Stimulated activated CD4-positive, alpha-beta T cell treated with anti-CD3 and anti-CD28 coated beads, Interleukin-4, amount 100 ng/mL, for 24 hours (primary cell): ENCODE measurements at places on chromosomes 6 and 20.

- DNase-seq, result no peak
These were observed 7.1 kb upstream of the GFRAL start for GRCh38 chr6:55319961-55320695.

DNA sequence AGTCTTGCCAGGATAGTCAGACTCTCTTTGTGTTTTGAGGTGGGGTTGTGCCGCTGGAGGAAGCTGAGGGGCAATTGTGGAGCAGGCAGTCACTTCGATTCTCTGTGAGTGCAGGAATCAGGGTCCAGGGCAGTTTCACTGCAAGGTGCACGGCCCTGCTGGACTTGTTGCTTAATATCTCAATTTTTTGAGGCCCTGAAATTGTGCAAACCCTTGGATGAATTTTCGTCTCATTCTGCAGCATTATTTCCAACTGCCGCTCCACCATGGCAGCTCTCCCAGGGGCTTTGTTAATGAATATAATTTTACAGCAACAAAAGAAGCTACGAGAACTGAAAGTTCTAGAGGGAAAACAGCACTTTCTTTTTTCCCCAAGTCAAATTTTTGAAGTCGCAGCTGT, 531.9 kb downstream of the QKI start:
- DNase-seq, result no peak

- DNase-seq, result no peak
These were observed 156.2 kb downstream of the BTBD9 start for GRCh38 chr6:38483526-38483925.

DNA sequence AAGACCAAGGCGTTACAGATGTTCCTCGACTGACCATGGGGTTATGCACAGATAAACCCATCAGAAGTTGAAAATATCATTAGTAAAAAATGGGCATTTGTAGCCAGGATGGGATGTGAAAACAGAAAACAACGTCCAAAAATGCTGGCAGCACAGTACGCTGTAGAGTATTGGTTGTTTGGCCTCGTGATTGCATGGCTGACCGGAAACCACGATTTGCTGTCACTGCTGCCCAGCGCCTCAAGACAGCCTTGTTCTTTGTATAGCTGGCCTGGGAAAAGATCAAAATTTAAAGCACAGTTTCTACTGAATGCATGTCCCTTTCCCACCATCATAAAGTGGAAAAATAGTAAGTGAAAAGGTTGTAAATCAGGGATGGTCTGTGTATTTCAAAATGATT, 41.9 kb downstream of the MTHFD1L start:
- DNase-seq, result no peak

DNA sequence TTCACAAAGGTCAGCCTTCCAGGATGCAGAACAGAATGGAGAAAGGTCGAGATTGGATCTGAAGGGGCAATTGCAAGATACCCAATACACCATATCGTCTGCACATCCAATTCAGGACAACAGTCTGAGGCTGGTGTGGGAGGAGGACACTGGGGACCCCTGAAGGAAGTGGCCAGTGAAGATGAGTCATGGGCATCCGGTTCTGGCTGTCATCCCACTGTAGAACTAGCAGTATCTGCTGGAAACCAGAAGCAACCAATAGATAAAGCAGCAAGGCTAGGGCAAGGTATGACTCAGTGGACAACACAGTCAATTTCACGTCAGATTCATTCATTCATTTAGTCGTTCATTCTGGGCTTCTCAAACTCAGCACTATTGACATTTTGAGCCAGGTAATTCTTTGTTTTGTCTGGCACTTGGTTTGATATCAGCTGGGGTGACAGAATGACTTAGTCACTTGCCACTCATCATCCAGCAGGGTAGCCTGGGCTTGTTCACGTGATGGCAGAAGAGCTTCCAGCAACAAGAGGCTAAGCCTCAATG, 30.3 kb upstream of the SHLD1 start:
- no peak for DNase-seq

DNA sequence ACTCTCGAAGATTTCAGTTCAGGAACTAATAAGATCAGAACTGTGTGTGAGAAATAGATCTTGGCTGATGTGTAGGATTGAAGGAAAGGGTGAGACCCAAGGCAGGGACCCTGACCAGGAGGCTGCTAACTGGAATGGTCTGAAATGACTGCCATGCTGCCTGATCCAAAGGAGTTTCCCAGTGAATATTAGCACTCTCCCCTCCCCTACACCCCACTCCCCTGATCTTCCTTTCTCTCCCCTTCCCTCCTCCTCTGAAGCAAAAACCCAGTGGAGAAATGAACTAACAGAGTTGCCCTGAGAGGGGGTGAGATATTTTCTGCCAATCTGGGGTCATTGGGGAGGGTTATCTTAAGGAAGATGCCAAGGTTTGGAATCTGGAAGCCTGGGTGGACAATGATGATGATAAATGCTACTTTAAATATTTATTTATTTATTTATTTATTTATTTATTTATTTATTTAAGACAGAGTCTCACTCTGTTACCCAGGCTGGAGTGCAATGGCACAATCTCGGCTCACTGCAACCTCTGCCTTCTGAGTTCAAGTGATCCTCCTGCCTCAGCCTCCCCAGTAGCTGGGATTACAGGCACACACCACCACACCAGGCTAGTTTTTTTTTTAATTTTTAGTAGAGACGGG, 371.0 kb upstream of the CHD6 start:
- DNase-seq, result no peak

DNA sequence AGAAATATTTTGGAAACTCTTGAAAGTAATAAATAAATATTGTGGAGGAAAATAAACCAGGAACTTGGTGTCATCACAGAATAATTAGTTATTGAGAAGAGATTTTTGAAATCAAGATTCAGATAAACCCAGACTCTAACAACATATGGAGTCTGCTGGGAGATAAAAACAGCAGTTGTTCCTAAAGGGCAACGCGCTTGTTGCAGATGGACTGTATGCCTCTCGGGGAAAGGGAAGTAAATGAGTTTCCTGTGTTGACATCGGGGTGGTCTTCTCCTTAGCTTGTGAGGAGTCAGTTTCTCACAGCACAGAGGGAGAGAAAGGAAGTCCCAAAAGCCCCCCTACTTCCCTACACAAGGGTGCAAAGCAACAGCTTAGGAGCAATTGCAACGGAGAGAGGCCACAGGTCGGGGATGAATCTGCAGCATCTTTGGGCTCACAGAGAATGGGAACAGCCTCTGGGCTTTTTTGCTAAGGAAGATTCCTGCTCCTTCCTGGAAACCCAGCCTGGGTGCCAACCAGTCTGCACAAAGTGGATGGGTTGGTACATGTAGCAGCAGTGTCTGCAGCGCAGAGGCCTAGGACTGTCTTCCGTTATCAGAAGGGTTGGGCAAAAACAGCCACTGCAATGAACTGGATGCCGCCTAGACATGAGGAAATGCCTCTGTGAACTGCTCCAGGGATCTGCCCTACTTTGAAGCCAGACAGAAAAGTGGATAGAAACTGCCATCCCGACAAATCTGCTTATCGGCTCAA, 603.0 kb upstream of the NRSN1 start:
- no peak for DNase-seq

DNA sequence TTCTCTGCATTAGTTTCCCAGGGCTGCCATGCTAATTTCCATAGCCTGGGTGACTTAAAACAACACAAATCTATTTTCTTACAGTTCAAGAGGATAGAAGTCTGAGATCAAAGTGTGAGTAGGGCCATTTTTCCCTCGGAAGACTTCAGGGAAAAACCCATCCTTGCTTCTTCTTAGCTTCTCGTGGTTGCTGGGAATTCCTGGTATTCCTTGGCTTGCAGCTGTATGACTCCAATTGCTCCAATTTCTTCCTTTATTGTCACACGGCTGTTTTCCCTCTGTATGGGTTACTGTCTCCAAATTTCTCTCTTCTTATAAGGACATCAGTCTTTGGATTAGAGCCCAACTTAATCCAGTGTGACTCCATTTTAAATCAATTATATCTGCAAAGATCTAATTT, 128.4 kb upstream of the JAG1 start:
- no peak for DNase-seq

- DNase-seq, result peak; percentile 89
These were observed 128.3 kb downstream of the MAP3K7 start for GRCh38 chr6:90458353-90459224.

GRCh38 chr20:19143890-19144289, 68.6 kb upstream of the SLC24A3 start:
- DNase-seq, result no peak

DNA sequence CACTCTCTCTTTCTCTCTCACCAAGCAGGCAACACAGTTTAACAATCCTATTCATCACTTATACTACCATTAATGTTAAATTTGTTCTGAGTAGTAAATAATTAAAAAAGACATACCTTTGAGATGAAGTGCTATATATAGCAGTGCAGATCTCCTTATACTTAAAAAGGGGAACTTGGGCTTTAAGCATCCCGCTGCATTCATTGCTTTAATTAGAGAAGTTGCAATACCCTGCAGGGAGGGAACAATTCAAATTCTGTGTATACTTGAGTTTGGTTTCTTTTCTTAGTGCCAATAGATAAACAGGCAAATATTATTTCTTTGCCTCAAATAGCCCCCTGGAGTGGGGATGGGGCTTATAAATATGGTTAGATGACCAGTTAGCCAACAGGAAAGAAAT, 10.8 kb upstream of the ZBTB24 start:
- no peak for DNase-seq

DNA sequence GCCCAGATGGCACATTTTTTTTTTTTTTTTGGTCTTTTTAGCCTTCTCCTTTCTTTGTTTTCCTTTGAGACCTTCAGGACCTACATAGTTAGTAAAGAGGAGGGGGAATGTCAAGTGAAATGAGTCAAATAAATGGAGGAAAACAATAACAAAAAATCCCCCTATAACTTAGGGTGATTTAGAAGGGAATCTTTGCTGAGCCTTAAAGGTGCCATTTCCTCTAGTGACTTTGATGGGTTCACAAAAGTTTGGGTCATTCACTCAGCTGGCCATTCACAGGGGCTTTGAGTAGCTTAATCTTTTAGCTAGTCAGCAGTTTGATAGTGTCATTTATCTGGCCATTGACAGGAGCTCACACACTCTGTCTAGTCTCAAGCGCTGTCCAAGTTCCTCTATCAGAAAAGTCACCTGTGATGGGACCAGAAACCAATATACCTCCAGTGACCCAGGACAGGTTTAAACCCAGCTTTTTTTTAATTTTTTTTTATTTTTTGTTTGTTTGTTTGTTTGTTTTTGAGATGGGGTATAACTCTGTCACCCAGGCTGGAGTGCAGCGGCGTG, 275.1 kb upstream of the PRDM1 start:
- no peak for DNase-seq

DNA sequence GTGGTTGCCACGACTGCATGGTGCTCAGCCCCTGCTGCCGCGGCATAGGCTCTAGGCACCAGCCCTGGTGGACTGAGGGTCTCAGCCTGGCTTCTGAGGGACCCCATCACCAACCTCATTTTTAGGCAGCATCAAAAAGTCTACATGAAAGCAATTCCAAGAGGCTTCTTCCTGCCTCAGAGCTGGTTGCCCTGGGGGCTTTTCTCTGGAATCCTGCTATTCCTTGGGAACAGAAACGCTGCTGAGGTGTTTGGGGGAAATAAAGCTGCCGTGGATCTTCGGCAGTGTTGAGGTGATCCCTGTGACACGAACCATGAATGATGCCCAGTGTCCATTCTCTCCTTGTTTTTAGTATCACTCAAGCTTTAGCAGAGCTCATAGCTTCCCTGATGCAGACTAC, 148.4 kb upstream of the LRFN2 start:
- no peak for DNase-seq

DNA sequence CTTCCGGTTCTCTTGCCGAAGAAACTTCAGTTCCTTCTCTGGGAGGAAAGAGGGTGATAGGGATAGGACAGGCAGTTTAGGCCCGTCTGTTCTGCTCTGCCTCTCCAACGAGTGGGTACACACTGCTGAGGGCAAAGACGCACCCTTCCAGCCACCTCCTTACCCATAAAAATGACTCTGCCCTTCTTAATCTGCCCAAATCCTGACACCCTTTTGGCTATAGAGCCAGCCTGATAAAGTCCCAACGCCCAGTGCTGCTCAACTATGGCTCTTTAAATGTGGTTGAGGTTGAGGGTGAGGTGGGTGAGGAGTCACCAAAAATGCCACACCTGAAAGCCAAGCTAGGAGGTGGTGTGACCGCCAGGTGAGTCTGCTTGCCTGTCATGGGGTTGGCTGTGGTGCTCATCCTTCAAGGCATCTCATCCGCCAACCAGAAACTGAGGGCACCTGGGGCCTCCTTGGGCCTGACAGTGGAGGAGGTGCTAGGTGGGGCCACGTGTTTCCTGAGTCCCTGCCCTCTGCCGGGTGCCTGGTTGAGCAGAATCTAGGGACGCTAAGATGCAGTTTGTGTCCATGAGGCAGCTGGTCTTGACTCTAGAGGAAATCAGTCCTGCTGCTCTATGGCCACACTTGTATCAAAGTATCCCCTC, 16.3 kb downstream of the CCDC167 start:
- DNase-seq, result no peak

GRCh38 chr6:3500262-3501014, 43.6 kb upstream of the SLC22A23 start:
- DNase-seq, result no peak

GRCh38 chr6:48086187-48086586, 24.8 kb downstream of the PTCHD4 start:
- DNase-seq, result no peak

GRCh38 chr20:8431538-8432434, 299.7 kb downstream of the PLCB1 start:
- DNase-seq, result no peak

GRCh38 chr6:28496099-28496779, 19.4 kb downstream of the GPX6 start:
- DNase-seq, result no peak
